ENCODE measurements at places on chromosomes 11 and 22.

DNA sequence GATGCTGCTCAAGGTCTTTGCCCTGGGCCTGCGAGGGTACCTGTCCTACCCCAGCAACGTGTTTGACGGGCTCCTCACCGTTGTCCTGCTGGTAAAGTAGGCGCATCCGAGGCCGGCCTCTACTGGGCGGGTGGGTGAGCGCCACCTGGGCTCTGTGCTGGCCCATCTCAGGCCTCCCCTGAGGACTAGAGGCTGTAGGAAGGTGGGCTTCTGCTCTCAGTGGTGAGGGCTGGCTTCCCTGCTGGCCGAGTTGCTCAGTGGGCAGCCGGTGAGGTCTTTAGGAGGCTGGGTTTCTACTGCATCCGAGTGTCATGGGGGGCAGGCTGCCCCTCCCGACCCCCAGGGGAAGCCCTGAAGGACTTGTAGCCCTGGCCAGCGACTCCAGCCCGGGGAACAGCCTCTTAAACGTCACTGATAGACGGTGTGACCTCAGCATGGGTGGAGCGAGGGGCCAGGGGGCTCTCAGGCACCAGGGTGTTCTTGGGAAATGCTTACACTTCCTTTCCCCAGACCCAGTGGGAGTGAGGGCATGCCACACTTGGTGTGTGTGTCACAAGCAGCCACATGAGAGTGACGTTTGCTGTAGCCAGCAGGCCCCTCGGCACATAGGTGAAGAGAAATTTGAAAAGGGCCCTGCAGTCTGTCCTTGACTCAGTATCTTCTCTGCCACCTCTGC lies 30.3 kb downstream of the TPCN2 start:
- no peak for DNase-seq

- DNase-seq = peak; percentile 89
These were observed 1.2 kb upstream of the MICALL1 start for GRCh38 chr22:37904572-37905533.

DNA sequence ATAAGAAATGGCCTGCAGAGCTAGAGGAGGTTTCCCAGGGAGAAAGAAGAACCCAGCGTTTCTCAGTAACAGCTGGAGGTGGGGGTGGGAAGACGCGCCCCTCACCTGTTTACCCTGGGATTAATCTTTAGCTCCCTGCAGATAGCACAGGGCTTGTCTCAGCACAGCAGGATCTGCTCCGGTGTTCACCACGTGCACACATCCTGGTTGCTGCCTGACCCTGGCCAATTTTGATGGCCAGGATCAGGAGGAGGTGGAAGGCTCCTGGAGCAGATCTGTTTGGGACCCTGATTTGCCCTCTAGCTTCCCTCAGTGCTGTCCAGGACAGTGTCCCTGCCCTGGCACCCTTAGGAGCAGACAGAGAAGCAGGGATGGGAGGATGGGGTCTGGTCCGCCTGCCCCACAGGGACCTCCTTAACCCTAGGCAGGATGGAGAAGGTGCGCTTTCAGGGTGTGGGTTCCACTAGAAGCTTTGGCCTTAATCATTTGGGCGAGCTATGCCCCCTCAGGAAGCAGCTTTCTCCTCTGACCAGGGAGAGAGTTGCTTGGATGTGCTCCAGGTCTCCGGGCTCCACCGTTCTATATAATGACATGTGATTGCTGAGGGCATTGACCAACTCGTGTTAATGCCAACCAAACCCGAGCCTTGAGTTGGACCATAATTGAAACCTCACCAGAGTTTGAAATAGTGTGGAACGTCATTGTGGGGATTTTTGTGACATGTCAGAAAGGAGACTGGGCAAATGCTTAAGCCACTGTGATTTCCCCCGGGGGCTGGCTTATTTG lies 19.3 kb downstream of the UPB1 start:
- no peak for DNase-seq

- no peak for DNase-seq
These were observed 791.0 kb downstream of the TBC1D22A start for GRCh38 chr22:47553436-47553835.

DNA sequence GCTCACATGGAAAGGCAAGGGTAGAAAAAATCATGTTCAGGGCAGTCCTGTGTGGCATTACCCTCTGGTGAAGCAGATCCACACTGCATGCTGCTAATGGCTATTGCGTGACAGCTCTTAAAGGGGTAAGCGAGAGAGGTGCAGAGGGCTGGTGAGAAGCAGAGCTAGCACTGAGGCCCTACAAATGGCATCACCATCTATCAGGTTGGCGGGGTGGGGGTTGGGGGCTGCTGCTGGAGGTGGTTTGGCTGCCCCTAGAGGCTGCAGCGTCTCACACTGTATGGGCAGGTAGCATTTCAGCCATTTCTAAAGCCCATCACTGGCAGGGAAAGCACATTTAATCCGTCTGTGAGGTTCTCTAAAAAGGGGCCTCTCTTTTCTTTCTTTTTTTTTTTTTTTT lies 16.9 kb upstream of the TMA7B start:
- DNase-seq = no peak

DNA sequence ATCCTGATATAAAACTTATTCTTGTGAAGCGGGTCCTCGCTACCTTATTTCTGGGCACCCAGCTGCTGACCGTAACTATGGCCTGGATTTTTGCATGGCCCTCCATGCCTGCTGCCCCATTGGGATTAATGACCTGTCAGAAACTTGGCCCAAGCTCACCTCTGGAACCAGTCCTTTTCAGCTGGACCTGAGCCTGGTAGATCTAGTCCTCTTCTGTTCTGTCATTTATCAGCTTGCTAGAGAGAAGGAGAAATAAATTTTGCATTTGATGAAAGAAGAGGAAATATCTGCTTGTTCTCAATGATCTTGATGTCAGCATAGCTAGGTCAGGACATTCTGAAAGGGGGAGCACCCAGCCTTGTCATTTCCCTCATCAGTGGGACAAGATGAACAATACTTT lies 387.8 kb upstream of the LARGE1 start:
- DNase-seq = no peak

All from MV-4-11 (cell line).